Stimulated activated CD4-positive, alpha-beta T cell treated with anti-CD3 and anti-CD28 coated beads, Interleukin-15, amount 100 ng/mL, for 48 hours (primary cell): ENCODE measurements at places on chromosomes 3 and 15.

- DNase-seq = no peak
These were observed 1052.8 kb downstream of the NAALADL2 start for GRCh38 chr3:175911937-175912336.

DNA sequence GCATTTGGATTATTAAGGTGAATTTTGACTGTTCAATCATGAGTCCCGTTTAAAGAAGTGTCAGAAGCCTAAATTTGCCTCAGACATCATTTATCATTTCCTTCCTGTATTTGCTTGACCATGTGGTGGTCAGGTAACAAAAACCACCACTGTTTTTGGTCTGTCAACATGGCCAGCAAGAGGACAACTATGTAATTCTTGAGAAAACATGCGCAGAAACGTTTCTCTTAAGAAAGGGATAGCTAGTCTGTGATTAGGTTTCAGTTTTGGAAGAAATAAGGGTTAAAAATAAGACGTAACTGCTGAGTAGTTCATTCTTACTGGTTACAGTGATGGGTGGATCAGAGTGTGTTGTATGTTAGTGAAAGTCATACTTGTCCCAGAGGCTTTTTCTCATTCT lies 204.5 kb downstream of the AKAP13 start:
- DNase-seq = no peak

- no peak for DNase-seq
These were observed 27.3 kb upstream of the SPRED1 start for GRCh38 chr15:38225381-38225780.

DNA sequence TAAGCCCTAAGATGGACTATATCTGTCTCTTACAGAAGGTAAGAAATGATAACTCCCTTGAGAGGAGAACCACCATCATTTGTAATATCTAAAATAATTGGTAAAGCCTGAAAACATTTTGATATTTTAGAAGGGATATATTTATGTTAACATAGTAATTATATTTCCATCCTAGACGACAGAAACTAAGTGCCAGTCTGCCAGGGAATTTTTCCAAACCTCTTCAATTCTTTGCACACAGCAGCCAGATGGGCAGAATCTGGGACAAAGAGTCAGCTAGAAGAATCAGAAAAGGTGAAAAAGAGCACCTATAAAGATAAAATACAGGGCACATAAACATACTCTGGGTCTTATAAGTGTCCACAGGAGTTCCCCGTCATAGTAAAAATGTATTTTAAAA lies 70.0 kb upstream of the CBLB start:
- DNase-seq = no peak

- no peak for DNase-seq
These were observed 98.3 kb downstream of the CYP19A1 start for GRCh38 chr15:51240066-51240465.

GRCh38 chr3:52396011-52396906 lies 48.6 kb downstream of the SEMA3G start:
- DNase-seq = no peak

GRCh38 chr15:82197733-82198594 lies 64.6 kb downstream of the EFL1 start:
- peak; percentile 40 for DNase-seq

GRCh38 chr15:29220852-29221251 lies 48.8 kb downstream of the NSMCE3 start:
- DNase-seq = no peak

DNA sequence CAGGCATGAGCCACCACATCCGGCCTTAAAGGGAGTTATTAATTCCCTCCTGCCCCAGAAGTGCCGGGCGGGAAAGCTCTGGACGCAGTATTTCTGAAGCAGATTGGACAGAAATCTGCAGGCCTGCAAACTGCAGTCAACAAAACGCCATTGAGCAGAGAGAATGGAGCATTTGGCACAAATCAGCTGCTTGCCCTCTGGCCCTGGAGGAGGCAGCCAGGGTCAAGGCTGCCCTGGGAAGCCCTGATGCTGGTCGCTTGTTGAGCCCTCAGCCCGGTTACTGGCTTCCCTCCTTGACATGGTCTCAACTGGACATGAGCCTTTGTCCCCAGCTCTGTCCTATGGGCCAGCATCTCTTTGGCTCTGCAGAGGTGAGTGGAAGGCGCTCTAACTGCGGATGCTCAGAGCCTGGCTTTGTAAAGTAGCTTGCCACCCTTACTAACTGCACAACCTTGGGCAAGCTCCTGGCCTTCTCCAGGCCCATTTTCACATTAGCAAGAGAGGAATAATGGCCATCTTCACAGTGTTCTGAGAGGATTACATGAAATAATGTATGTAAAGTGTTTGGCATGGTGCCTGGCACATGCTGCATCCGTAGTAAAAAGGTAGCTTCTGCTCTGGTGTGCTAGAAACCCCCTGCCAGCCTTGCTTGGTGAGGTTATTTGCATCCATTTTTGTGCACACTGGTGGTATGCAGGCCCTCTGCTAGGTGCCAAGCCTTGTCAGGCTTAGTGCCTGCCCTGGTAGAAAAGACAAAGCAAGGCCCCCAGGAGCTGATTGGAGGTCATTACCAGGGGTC lies 4.1 kb downstream of the SEMA4B start:
- no peak for DNase-seq

DNA sequence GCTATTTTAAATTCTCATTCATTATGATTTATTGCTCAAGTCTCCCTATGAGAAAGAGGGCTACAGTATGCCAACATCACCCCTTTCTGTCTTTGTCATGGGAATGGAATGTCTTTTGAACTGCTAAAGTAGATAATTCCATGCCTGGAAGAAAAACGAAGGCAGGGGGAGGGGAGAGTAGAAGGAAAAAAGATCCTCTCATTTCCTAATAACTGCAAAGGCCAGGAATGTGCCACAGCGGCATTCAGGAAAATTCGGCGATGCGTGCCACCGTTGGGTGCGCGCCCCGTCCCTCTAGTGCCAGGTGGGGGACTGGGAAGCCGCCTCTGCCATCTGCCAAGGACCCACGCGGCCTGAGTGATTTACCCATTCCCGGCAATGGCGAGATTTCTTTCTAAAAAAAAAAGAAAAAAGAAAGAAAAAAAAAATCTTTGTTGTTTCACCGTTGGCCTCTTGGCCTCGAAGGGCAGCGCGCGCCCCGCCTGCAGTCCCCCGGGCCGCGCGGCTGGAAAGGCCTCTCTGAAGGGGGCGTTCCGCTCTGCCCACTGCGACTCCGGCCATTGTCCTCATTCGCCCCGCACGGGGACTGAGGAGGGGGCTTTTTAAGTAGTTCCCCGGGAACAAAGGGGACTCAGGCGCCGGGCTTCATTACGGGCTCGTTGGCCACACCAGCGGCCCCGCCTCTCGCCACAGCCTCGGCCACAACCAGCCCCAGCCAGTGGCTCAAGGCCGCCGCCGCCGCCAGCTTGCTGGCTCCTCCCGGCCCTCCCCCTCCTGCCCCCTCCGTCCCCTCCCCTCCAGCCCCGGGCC lies 54.5 kb downstream of the CPN2 start:
- no peak for DNase-seq

- DNase-seq = peak; percentile 48
These were observed 2.5 kb downstream of the XIRP1 start for GRCh38 chr3:39189959-39190269.

DNA sequence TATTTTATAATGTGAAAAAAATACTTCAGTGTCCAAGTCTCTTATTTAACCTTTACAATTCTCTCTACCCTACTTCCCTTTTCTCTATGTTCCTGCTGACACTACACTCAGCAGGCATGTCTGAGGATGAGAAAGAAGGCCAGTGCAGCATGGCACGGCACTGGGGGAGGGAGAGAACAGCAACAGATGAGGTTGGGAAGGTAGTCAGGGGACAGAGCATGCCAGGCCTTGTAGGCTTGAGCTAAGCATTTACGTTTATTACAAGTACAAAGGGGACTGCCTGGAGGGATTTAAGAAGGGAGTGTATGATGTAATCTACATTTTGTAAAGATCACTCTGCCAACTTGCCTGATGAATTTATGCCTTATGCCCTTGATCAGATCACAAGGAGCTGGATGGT lies 117.3 kb upstream of the WNT5A start:
- DNase-seq = no peak

DNA sequence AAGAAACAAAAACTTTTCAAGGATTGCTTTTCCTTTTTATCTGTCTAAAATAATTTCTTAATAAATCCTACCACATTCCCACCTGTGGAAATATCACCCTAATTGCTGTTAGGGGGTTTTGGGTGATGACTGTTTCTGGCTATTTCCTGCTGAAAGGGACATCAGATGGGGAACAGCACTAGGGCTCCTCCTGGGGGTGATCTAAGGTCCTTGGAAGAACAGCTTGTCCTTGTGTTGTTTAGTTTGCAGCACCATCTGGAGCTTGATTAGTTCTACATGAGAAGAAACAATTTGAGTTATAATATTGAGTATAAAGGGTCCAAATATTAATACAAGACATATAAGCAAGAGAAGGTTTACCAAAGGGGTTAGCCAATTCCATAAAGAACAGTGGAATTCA lies 18.7 kb downstream of the OR5H15 start:
- DNase-seq = no peak

DNA sequence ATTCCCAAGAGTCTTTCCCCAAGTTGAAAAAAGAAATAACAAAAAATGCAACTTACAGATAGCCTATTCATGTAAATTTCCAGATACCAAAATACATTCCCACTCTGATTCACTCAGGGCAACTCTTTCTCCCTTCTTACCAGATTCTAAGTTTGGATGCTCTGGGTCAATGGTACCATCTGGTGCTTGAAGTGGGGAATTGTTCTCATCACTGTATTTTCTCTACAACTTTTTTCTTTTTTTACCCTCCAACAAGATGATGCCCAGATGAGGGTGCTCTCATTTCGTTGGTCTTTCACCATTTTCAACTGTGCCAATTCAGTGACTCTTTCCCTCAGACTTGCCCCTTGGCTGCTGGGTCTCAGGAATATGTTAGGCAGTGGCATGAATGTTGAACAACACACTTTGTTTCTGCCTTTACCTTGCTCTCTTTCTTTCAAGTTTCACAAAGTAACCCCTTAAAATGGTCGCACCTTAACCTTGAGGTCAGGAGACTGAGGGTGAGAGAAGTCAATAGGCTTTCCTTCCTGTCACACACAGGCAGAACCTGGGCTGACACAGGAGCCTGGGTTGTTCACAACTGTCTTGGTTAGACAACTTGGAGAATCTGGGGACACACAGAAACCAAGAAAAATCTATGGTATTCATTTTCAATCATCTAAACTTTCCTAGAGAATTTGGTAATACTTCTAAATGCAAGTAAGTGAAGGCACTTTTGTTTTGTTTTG lies 330.7 kb upstream of the SLCO3A1 start:
- DNase-seq = no peak

GRCh38 chr3:191119415-191120295 lies 79.4 kb upstream of the OSTN start:
- no peak for DNase-seq

DNA sequence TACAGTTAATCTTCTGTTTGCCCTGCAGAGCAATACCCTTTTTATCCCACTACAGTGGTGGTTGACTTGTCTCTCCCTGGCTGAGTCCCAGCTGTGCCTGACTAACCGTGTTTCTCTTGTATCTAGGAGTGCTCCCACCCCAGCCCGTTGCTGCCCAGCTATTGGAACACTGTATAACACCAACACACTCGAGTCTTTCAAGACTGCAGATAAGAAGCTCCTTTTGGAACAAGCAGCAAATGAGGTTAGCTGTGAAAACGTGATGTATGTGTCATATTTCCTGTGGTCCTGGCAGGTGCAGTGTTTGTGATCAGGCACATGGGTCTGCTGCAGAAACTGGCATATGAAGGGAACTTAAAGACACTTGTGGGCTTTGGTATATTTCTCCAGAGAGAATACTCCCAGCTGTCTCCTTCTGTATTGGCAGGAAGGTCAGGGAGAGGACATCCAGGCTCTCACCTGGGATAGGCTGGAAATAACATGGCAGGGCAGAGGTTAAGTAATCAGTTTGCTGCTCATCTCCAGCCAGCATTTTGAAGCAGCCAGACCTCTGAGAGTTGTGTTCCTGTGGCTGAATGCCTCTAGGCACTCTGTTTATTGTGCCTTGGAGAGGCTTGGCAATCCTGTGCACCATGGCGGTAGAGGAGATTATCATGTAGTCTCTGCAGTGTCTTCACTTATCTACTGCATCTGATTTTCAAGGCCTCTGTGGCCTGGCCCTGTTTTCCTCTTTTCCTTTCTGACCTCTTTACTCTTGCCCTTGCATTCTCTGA lies 34.8 kb downstream of the ATG7 start:
- no peak for DNase-seq

DNA sequence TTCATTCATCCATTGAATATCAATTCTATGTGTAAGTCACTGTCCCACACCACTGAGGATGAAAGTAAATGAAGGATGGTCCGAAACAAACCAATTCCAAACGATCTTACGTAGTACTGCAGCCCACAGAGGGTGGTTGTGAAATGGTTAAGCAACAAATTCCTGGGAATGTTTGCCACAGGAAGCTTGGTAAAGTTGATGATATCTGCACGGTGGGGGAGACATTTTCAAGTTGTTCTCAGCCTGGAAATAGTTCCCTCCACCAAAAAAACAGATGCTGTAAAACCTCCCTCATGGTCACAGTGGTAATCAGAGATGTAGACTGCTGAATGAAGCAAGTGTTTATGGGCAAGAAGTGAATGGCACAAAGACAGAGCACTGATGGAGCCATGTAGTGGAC lies 35.9 kb upstream of the BNC1 start:
- DNase-seq = no peak

- no peak for DNase-seq
These were observed 109.1 kb downstream of the OPA1 start for GRCh38 chr3:193701953-193702635.

DNA sequence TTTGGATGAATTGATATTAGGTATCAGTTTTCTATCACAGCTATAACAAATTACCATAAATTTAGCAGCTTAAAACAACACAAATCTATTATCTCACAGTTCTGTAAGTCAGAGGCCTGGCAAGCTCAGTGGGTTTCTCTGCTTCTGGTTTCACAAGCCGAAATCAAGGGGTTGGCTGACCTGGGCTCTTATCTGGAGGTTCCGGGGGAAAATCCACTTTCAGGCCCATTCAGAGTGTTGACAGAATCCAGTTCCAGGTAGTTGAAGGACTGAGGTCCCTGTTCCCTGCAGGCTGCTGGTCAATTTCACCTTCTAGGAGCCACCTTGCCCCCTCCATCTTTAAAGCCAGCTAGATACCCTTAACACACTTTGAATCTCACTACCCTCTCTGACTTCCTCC lies 11.1 kb upstream of the HHATL start:
- DNase-seq = no peak

GRCh38 chr3:135528413-135529015 lies 437.0 kb upstream of the PPP2R3A start:
- no peak for DNase-seq

GRCh38 chr15:36221992-36222391 lies 357.4 kb upstream of the CDIN1 start:
- no peak for DNase-seq

- DNase-seq = no peak
These were observed 27.4 kb downstream of the TASOR start for GRCh38 chr3:56655709-56656108.

GRCh38 chr3:99388780-99389179 lies 249.6 kb upstream of the COL8A1 start:
- DNase-seq = no peak

DNA sequence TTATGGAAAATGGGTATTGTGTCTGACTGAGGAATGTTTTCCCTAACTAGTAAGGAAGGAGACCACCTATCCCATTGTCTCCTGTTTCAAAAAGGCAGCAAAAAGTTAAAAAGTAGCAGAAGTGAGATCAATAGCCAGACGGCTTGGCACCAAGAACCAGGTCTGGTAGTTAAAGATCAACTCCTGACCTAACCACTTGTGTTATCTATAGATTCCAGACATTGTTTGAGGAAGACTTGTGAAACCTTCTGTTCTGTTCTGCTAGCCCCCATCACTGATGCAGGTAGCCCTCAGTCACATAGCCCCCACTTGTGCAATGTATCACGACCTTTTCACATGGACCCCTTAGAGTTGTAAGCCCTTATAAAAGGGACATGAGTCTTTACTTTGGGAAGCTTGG lies 46.3 kb upstream of the C2CD4B start:
- DNase-seq = no peak

GRCh38 chr3:134364936-134365765 lies 9.1 kb downstream of the AMOTL2 start:
- DNase-seq = no peak
